Stimulated activated CD4-positive, alpha-beta T cell treated with anti-CD3 and anti-CD28 coated beads, Interleukin-15, amount 100 ng/mL, for 24 hours (primary cell): ENCODE measurements at places on chromosomes 11 and 22.

DNA sequence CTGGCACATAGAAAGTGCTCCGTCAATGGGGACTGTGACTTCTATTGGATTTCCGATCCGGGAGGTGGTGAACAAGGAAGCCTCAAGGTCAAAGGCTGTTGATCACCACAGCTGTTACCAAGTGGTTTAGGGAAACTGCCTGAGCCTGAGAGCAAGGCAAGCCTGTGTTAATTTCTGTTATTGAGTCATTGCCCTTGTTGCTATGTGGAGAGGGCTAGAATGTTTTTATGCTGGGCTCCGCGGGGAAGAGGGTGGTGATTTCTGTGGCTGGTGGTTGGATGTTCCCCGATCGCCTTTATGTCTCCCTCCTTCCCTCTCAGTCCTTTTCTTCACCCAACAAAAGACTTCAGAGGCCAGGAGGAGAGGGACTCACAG, 108.5 kb upstream of the ALX4 start:
- no peak for DNase-seq

GRCh38 chr11:75728992-75729391, 11.4 kb downstream of the MOGAT2 start:
- DNase-seq: no peak

- DNase-seq: peak; percentile 54
Observed at GRCh38 chr11:47980907-47981621, 705 bp downstream of the PTPRJ start.

GRCh38 chr22:43263645-43264514, 76.9 kb upstream of the TTLL12 start:
- peak; percentile 89 for DNase-seq

GRCh38 chr22:24337894-24338645, 67.4 kb downstream of the SPECC1L start:
- DNase-seq: no peak

GRCh38 chr11:109027851-109028250, 363.0 kb downstream of the DDX10 start:
- no peak for DNase-seq

- DNase-seq: no peak
Observed at GRCh38 chr11:27717801-27718229, 17.6 kb upstream of the BDNF start.

DNA sequence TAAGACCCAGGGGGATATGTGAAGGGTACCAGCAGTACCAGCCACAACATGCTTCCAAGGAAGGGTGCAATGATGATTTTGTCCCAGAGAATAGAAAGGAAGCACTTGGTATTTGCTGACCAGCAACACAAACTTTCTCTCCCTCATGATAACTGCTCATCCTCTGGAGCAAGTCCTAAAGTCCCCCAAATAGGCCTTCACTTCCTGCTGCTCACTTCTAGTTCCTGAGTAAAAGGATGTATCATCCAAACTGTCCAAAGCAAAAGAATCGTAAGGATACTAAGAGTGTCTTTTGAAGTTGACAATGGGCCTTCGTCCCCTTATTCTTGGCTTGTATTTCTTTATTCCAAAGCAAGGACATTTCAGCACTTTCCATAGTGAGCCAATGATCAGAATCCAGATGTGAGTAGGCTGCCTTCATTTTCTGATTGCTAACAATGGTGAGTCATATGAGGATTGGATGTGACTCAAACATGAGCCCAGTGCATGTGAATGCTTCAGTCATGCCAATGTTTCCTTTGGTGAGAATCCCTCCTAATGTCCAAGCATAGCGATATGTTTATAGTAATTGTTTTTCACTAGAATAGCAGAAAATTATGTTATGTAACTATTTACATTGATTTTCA, 243.4 kb upstream of the POU2AF2 start:
- no peak for DNase-seq

- DNase-seq: no peak
Observed at GRCh38 chr11:19931771-19932369, 219.2 kb downstream of the NAV2 start.

GRCh38 chr11:70140711-70141485, 62.2 kb upstream of the FADD start:
- DNase-seq: no peak

- DNase-seq: no peak
Observed at GRCh38 chr11:6607190-6607795, 3.7 kb downstream of the ILK start.

DNA sequence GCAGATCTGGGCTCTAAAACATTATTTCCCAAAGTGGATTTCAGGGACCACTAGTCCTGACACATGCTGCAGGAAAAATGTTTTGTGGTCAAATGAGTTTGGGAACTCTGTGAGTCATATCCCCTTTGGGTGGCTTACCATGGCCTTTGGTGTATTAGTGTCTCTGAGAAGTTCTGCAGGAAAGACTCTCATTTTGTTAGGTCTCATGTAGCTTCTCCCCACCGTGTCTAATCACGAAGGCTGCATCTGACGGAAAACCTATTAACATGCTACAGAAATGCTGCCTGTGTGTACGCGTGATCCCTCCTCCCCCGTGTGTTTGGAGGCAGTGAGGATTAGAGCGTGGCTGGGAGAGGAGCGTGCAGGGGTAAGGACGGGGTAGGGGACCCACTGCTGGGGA, 191.7 kb downstream of the ST3GAL4 start:
- no peak for DNase-seq

- no peak for DNase-seq
Observed at GRCh38 chr11:123241874-123242543, 47.0 kb upstream of the CLMP start.

- peak; percentile 86 for DNase-seq
Observed at GRCh38 chr11:110349138-110349996, 53.0 kb upstream of the RDX start.

DNA sequence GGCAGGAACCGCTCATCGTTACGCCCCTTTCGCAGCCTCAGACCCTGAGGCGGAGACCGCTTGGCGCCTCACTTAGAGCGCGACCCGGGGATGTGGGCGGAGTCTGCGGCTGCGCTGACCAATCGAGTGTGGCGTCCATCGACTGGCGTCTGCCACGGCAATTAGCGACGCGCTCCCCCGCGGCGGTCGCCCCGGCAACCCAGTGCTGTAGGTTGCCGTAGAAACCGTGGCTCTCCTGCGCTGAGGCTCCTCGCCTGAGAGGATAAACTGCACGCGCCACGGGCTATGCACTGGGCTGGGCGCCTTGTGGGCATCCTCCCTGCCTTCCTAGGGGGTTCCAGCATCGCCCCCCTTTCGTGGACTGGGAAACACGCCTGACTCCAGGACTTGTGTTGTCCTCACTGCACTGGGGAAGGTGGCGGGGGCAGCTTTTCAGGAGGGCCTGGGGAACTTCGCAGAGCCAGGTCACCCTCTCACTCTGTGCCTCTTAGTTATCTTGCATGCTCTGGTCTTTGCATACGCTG, 701 bp upstream of the P2RX6 start:
- DNase-seq: peak; percentile 94
